Gastrocnemius medialis (tissue), 4 donors: ENCODE measurements at places on chromosomes 2 and 18.

- no peak overlapping the region for H3K4me3 ChIP-seq
- no peak for DNase-seq
- peaks cover 100% of the 10 kb centered on the region for H3K27me3 ChIP-seq
- no peaks in the 10 kb centered on the region for H3K4me1 ChIP-seq
These were observed 10.5 kb downstream of the EVX2 start for GRCh38 chr2:176072951-176073904.

GRCh38 chr2:133266041-133266925 lies 302.0 kb downstream of the NCKAP5 start:
- no peak overlapping the region for H3K27ac ChIP-seq
- peaks cover 8% of the 10 kb centered on the region for H3K27me3 ChIP-seq
- peak overlapping the region; percentile 19 for H3K4me3 ChIP-seq
- no peaks in the 10 kb centered on the region for H3K4me1 ChIP-seq

DNA sequence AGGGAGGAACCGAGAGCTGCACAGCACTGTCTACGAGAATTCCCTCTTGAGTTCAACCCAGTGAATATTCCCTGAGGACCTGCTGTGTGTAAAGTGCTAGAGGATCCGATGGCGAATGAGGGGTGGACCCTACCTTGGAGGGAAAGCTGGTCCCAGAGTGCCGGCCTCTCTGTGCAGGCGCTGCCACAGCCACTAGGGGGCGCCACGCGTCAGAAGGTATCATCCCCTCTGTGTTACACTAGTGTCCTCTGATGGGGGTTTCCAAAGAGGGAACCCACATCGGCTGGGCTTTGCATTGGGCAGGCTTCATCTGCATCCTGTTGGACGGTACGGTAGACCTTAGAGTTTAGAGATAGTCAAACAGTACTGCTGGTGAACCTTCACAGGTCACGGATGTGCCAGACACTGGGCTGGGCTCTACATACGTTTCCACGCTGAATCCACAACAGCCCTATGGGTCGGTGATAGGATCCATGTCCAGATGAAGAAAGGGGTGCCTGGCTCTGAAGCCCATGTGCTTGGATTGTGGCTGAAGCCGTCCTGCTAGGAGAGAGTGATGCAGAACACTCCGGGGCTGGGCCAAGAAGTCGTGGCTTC lies 39.0 kb downstream of the COA5 start:
- no peaks in the 10 kb centered on the region for H3K4me1 ChIP-seq
- no peaks in the 10 kb centered on the region for H3K36me3 ChIP-seq
- no peak overlapping the region for H3K4me3 ChIP-seq
- no peaks in the 10 kb centered on the region for H3K27me3 ChIP-seq
- no peak overlapping the region for H3K27ac ChIP-seq
- no peak for DNase-seq

DNA sequence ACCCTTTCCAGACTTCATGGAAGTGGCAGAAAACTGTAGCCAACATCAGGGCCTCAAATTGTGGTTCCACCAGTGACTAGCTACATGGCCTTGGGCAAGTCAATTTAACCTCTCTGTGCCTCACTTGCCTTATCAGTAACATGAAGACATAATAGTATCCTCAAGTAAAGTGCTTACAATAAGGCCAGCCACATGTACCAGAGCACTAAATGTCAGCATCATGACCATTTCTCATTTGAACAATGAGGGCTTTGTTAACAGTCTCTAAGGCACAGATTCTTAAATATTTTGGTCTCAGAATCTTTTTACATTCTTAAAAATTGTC lies 5.8 kb upstream of the KCMF1 start:
- no peak overlapping the region for H3K27ac ChIP-seq
- DNase-seq = no peak
- H3K27me3 ChIP-seq = no peaks in the 10 kb centered on the region

- DNase-seq = peak; percentile 61
- H3K4me1 ChIP-seq = peaks cover 3% of the 10 kb centered on the region
- H3K27me3 ChIP-seq = no peaks in the 10 kb centered on the region
- H3K4me3 ChIP-seq = no peak overlapping the region
These were observed 61.3 kb upstream of the ITSN2 start for GRCh38 chr2:24421668-24422067.
